ENCODE measurements at places on chromosomes 7 and 10.

GRCh38 chr10:8051109-8051821, 3.2 kb upstream of the GATA3 start:
- DNase-seq: no peak

GRCh38 chr7:129118976-129119375, 25.5 kb upstream of the TSPAN33 start:
- DNase-seq: no peak

DNA sequence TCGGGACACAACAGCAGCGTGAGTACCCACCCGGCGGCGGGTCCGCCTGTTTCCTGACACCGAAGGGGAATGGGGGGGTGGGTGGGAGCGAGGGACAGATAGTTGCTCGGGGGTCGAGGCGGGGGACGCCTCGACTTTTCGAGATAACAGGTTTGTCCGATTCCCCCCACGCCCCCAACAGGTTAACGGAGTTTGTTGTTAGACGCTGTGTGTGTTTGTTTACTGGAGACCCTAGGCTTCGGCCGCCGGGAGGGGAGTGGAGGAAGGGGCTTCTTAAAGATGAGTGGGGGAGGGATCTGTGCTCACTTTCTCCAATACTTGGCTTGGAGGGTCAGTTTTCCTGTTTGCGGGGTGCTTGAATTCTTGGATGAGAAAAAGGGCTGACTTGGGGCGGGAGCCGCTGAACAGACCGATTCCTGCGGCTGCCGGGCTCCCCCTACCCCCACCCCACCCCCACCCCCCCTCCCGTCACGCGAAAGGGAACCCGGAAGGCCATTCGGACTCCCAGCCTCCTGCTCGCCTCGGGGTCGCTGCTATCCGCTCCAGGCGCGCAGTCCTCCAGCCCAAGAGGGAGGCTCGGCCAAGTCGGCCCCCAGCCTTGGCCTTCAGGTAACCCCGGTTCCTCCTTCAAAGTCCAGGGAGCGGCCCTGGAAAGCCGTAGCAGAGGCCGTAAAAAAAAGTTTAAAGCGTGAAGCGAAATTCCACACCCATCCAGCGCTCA, 1.0 kb downstream of the SORCS3 start:
- no peak for DNase-seq

DNA sequence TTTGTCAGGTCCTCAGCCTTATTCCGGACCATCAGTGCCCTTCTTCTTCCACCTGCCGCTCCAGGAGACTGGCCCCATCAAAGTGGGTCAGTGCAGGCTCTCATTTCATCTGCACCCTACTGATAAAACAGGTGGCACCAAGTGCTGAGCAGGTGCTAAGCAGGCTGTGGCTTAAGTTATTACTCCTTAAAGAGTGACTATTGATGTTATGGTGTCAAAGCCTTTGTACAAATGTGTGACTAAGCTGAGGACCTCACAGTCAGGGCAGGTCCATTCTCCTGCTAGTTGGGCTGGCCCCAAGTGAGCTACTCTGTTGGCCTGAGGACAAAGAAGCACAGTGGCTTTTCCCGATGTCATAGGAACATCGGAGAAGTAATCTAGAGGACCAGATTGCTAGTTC, 11.2 kb upstream of the CALD1 start:
- DNase-seq: no peak

DNA sequence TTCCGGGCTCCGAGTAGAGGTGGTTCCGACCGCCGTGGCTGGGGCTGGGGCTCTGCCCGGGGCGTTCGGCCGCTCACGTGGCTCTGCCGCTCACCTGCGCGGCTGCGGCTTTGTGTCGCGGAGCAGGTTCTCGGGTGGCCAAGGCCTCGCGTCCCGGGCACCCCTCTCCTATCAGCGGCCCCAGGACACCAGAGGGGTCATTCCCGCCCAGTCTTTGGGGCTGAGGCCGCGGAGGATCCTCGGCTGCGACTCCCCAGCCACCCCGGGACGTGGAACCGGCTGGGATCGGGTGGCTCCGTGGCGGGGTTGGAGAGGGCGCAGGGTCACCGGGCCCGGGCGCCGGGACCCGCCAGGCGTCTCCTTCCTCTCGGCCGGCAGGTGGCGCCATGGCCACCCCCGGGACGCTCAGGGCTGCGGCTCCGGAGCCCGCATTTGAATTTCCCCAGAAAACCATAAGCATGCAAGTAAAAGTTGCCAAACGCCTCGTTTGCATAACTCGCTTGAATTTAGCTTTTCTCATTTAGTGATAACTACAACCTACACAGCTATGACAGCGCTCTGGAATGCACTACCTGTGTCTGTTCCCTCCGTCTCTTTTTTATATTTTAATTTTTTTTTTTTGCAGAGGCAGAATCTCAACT, 1.2 kb downstream of the COL26A1 start:
- DNase-seq: peak; percentile 65

DNA sequence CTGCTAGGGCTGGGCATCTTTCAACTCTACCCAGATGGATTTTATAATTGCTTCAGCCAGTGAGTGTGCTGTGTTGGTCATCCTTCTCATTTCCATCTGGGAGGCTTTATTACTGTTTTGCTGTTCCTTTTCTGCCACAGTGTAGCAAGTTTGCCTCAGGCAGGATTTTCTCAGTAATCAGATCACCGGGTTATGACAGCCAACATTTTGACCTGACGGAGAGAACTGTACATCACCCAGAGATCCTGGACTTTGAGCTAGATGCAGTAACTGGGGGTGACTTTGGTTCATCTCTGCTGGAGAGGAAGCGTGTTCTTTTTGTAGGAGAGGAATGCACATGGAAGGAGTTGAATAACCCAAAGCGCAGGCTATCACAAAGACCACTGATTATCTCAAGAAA, 111.8 kb upstream of the AGR3 start:
- no peak for DNase-seq

DNA sequence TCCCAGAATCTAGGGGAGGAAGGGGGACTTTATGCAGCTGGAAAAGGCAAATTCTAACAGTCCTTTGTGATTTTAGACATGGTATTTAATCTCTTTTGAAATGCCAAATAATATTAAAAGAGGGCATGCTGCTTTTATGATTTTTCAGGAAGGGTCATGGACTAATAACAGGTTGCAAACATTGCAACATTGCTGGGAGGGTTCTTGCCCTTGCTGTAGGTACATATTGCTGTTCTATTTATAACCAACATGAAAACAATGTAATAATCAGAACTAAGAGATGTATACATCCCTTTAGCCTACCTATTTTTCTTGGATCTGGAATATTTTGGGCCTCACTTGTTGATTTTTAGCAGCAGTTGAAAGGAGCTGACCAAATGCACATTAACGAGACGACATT, 411.6 kb downstream of the KCNMA1 start:
- DNase-seq: no peak

DNA sequence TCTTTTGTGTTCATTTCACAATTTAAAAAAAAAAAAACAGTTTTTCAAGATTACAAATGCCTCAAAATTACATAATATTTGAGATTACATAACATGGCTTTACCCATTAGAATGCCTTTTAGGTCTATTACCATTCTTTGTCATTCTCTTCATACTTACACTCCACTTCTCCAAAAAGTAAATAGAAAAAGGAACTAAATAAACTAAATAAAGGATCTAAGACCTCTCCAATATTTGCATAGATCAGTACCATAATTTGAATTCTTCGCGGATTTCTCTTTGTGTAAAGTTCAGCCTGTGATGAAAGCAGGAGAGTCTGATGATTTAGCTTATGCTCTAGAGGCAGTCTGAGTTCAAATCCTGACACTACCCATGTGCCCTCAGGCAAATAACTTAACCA, 56.4 kb upstream of the C1GALT1 start:
- DNase-seq: no peak

DNA sequence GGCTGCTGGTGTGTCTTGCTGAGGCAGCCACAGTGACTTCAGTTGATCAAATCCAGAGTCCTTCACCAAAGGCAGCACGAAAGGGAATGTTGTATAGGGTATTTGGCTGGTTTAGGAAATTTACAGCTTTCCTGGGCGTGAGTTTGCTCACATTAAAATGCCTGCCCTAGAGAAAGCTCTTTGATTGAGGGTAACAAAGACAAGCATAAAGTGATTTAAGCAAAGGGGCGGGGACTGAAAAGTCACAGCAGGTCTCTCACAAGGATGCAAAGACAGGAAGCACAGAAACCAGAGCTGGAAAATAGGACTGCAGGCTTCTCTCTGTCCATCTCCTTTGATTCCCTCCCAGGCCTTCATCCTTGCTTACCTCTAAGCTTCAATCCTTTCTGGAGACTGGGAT, 139.2 kb downstream of the ELMO1 start:
- no peak for DNase-seq

DNA sequence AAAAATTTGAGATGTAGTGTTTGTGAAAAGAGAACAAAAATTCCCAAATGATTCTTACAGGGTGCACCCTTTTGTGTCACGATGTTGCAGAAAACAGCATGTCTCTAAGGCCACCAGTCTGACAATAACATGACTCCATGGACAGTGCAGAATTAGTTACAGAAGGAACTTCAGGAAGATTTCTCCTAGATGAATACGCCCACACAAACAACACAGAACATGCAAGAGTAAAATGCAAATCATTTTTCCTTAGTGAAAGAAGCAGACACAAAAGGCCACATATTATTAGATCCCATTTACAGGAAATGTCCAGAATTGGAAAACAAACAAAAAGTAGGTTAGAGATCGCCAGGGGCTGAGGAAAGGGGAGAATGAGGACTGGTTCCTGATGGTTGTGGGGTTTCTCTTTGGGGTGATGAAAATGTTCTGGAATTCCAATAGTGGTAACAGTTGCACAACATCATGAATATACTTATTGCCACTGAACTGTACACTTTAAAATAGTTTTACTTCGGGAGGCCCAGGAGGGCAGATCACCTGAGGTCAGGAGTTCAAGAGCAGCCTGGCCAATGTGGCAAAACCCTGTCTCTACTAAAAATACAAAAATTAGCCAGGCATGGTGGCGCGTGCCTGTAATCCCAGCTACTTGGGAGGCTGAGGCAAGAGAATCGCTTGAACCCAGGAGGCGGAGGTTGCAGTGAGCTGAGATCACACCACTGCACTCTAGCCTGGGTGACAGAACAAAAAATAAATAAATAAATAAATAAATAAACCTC, 10.2 kb downstream of the ZC3HAV1 start:
- DNase-seq: no peak

DNA sequence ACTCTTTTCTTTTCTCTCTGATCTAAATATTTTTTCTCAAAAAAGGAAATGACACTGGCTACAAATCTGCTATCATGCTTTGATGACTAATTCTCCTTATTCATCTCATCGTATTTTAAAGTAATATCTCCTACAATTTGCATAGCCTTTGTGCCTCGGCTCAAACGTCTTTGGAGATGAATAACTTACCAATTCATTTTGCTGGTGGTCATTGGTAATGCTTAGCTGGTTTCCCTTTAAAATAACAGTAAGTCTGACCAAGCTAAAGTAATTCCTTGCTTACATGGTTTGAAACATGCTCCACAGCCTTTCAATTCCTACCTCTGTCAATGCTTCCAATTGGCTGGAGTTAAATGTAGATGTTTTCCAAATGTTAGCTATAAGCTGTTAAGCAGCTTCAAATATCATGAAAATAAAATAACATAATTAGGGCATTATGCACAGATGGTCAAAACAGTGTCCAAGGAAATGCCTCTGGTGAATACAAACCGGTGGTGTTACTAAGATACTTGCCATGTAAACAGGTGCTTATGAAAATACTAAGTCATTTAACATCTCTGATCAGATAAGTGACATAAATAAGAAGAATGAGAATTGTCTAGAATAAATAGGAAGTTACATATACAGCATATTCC, 435.0 kb downstream of the POM121L12 start:
- DNase-seq: no peak

DNA sequence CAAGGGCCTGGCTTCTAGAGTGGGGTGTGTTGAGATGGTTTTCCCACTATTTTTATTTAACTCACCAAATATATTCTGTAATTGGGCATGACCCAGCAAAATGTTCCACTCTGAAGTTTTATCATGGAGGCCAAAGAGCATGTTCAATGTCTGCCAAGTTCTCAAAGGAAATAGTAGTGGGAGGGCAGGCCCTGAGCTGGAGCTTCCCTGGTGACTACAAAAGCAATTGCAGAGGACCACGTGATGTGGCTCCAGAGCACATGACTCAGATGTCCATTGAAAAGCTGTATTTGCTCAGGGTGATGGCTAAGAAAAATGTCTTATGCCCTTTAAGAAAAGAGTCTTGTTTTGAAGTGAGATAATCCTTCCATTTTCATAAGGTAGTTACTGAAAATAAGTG, 1024.8 kb downstream of the LRMDA start:
- DNase-seq: no peak

- DNase-seq: no peak
Observed at GRCh38 chr10:116873134-116873533, 23.8 kb downstream of the ENO4 start.

DNA sequence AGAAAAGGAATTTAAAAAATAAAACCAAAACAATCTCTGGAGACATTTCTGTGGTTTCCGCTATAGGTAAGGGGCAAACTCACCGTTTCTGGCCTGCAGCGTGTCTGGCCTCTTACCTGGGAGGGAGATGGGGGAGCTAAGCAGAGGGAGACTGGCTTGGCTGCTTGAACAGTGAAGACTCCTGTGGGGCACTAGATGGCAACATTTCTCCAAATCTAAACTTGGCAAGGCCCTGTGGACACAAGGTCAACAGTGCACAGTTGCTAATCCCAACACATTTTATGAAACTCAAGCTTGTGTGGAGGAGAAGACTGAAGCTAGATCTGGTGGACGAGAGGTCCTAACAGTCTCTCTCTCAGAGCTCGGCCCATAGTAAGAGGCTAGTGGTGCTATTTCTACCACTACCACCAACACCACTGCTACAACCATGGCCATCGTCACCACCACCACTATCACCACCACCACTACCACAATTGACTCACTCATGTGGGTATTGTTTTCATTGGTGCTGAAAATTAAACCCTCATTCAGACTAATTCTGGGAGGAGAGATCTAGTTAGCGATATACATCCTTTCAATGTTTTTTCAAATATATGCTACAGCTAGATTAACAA, 28.4 kb upstream of the CDHR3 start:
- peak; percentile 2 for DNase-seq

DNA sequence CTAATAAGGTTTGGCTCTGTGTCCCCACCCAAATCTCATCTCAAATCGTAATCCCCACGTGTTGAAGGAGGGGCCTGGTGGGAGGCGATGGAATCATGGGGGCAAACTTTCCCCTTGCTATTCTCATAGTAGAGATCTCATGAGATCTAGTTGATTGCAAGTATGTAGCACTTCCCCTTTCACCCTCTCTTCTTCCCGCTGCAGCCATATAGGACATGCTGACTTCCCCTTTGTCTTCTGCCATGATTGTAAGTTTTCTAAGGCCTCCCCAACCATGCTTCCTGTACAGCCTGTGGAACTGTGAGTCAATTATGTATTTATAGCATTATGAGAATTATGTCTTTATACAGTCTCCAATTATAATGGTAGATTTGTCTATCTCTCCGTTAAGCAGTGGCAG, 594.5 kb downstream of the ACTR3B start:
- DNase-seq: no peak

DNA sequence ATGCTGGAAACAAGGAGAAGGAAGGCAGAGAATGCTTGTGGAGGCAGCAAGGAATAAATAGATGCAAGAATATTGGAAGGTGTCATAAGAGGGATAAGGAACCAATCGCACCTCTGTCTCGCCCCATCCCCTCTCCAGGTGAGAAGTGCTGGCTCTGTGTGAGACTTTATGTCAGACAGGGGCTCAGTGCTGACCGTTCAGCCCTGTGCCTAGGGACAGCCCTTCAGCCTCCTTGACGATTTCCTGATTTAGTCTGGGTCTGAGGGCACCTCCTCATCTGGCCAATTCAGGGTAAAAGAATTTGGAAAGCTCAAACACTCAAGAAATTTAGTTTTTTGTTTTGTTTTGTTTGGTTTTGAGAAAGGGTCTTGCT, 54.9 kb downstream of the FAM241B start:
- DNase-seq: no peak
